ENCODE measurements at places on chromosomes 6 and 20.
A peak's percentile ranks its signal among the peaks of the same experiment; 100 is the strongest.

DNA sequence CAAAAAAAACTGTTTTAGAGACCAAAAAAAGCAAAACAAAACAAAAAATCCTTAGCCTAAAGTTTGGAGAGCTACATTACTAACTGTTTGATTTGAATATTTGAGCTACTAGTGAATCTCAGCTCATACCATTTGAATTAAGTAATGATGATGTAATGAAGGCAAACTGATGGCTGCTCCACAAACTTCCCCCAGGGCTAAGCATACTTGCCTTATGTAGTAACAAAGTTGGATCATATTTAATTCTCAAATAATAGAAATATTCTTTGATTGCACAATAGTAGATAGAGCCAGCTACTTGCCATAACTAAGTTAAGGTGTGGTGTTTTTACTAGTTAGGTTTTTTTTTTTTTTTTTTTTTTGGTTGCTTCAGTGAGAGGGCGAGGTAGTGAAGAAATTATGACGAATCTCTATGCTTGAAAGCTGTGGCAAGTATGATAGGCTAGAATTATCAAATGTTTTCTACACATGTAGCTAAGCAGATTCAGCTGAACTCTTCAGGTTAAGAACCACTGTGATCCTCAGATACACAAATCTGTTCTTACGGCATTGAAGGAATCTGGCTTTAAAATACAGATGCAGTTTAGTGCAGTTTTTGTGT is 2.9 kb downstream of the RAB32 start:
- H3K4me3 ChIP-seq: peak overlapping the region; percentile 85
- peaks cover 36% of the 10 kb centered on the region for H3K4me1 ChIP-seq
- DNase-seq: no peak
- peak overlapping the region; percentile 97 for H3K27ac ChIP-seq
- no peaks in the 10 kb centered on the region for H3K27me3 ChIP-seq

DNA sequence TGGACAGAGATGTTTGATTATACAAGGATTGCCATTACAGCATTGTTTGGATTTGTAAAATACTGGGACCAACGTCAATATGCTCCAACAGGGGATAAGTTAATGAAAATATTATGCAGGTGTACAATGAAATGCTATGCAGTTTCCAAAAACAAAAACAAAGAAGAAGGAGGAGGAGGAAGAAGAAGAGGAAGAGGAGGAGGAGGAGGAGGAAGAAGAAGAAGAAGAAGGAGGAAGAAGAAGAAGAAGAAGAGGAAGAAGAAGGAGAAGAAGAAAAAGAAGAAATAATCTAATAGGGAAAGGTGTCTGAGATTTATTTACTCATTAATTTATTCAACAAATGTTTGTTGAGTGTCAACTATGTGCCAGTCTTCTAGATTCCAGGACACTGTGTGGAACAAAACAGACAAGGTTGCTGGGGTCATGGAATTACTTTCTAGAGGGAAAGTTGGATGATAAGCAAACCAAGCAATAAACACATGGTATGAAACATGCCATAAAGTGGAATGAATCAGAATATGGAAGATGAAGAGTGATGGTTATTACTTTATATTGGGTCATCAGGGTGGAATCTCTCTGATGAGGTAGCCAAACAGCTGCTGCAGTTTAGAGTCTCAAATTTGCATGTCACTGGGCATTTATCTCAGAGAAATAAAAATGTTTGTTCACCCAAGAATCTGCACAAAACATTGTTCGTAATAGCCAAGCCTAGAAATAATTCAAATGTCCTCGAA is 6.3 kb upstream of the TRIM27 start:
- no peak overlapping the region for H3K4me3 ChIP-seq
- H3K36me3 ChIP-seq: no peaks in the 10 kb centered on the region
- peaks cover 5% of the 10 kb centered on the region for H3K27me3 ChIP-seq
- DNase-seq: no peak

- no peak overlapping the region for H3K4me3 ChIP-seq
- DNase-seq: peak; percentile 20
- no peaks in the 10 kb centered on the region for H3K4me1 ChIP-seq
- no peaks in the 10 kb centered on the region for H3K36me3 ChIP-seq
These were observed 1189.1 kb downstream of the GRIK2 start for GRCh38 chr6:102582569-102582968.

DNA sequence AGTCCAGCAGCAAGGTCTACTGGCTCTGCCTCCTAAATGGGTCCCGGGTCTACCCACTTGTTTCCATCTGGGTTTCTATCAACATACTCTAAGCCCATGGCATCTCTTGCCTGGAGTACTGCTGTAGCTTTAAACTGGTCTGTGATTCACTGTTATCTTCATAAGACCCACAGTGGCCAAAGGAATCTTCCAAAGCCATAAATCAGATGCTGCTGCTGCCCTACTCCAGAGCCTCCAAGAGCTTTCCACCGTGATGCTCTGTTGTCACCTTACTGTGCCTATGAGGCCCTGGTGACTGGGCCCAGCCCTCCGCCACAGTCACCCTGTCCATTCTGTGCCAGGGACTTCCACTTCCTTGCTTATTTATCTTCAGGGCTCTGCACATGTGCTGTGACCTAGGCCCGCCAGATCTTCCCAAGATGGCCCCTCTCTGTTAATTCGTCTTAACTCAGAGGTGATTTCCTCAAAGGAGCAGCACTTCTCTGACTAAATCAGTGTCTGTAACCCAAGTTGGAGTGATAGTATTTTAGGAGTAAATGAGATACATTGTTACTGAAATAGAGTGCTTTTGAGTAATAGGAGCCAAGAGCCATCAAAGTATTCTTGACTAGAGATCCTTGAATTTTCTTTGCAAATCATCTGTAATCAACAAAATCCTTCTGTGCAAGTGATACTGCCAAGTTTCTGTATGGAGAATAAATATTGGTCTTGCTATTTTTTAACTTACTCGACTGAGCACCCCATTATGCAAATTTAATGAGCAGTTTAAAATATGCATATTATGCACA is 102.5 kb downstream of the PPP1R14C start:
- H3K4me1 ChIP-seq: no peaks in the 10 kb centered on the region
- DNase-seq: no peak
- no peaks in the 10 kb centered on the region for H3K36me3 ChIP-seq
- no peak overlapping the region for H3K4me3 ChIP-seq
- H3K27ac ChIP-seq: no peak overlapping the region

- H3K27me3 ChIP-seq: no peaks in the 10 kb centered on the region
- no peaks in the 10 kb centered on the region for H3K36me3 ChIP-seq
- no peak overlapping the region for H3K4me3 ChIP-seq
- peak; percentile 65 for DNase-seq
- peak overlapping the region; percentile 42 for H3K27ac ChIP-seq
These were observed 18.3 kb downstream of the ETV7 start for GRCh38 chr6:36368921-36369865.

GRCh38 chr20:6886065-6886729 is 118.7 kb downstream of the BMP2 start:
- H3K4me3 ChIP-seq: no peak overlapping the region
- no peak for DNase-seq
- no peaks in the 10 kb centered on the region for H3K4me1 ChIP-seq
- no peaks in the 10 kb centered on the region for H3K36me3 ChIP-seq
- H3K27ac ChIP-seq: no peak overlapping the region

- no peak overlapping the region for H3K27ac ChIP-seq
- no peaks in the 10 kb centered on the region for H3K36me3 ChIP-seq
- no peak for DNase-seq
- H3K27me3 ChIP-seq: no peaks in the 10 kb centered on the region
- no peak overlapping the region for H3K4me3 ChIP-seq
These were observed 212.7 kb upstream of the PLN start for GRCh38 chr6:118335325-118335816.

DNA sequence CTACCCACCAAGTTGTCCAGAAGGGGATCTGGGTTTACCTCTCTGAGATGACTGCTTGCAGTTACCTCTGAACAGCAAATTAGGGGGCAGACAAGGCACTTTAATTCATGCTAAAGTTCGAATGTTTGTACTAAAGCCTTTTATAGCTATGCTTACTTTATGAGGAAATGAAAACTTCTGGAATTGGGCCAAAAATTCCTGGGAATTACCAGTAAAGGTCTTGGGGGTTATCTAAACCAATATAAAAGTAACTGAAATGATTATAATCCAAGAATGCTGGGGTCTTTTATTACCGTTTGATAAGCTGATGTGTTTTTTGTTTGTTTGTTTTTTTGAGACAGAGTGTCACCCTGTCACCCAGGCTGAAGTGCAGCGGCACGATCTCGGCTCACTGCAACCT is 7.9 kb upstream of the LZTS3 start:
- no peaks in the 10 kb centered on the region for H3K36me3 ChIP-seq
- no peak for DNase-seq
- H3K27me3 ChIP-seq: no peaks in the 10 kb centered on the region

DNA sequence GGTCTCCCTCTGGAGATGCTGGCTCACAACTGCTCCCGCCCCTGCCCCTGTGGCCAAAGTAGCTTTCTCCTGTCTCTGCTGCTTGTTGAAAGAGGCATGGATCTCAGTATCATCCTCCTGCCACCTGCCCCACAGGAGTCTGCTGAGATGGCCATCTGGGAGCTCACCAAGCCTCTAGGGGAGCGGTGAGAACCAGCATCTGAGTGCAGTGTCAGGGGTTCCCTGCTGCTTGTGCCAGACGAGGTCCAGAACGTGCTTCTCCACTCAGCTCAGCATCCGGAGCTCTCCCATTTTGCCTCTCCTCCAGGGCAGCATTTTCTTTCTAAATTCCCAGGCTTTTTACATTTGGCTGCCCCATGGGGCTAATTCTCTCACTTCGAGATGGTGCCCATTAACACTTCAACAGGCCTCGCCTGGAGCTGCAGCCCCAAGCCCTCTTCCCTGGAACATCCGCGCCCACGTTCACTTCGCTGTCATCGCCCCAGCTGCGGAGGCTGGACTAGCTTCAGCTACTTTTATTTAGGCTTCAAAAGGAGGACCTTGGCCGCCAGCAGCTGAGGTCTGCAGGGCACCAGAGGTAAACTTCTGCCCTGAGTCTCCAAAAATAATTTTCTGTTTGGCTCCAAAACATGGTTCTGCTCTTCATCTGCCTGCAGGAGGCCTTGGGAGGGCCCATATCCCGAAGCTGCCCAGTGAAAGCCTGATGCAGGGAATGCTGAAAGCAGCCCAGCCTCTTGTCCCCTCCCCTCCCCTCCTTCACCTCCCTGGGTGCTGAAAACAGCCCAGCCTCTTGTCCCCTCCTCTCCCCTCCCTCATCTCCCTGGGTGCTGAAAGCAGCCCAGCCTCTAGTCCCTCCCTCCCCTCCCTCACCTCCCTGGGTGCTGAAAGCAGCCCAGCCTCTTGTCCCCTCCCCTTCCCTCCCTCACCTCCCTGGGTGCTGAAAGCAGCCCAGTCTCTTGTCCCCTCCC is 25.2 kb upstream of the MLN start:
- peaks cover 15% of the 10 kb centered on the region for H3K27me3 ChIP-seq
- H3K4me3 ChIP-seq: no peak overlapping the region
- no peaks in the 10 kb centered on the region for H3K36me3 ChIP-seq
- H3K4me1 ChIP-seq: no peaks in the 10 kb centered on the region
- peak; percentile 21 for DNase-seq

DNA sequence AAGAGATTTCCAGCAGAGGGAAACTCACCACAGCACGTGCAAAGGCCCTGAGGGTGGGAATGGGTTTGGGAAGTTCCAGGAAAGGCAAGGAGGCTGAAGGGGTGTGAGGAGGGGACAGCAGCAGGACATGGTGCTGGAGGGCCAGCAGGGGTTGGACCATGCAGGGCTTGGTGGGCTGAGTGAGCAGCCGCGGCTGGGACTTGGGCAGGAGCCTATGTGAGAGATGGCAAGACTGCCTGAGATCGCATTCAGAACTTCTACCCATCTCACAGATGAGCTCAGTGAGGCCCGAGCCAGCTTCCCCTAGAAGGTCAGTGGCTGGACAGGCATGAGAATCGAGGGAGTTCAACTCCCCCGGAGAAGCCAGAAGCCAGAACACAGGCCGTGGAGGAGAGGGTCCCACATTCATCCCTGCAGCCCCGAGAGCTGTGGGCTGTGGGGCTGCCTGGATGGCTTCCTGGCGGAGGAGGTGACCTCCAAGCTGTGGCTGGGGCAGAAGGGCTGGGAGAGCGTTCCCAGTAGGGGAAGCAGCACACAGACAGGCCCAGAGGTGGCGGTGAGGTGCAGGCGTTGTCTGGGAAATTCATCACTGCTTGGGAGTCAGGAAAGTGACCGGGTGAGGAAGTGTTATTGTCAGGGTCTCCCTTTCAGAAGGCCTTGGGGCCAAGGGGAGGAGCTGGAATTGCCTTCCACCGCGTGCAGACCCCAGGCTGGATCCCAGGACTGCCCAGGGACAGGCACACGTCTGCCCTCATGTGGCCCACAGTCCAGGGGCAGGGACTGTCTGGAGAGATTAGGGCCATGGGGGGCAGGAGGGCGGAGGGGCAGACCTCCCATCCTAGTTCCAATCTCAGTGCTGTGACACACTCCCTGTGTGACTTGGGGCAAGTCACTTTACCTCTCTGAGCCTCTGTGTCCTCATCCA is 103.8 kb downstream of the CEBPB start:
- DNase-seq: no peak
- peaks cover 33% of the 10 kb centered on the region for H3K4me1 ChIP-seq
- peak overlapping the region; percentile 24 for H3K27ac ChIP-seq
- no peak overlapping the region for H3K4me3 ChIP-seq

Measured in lower lobe of right lung (tissue), 2 donors.